ENCODE measurements at places on chromosomes 6 and 20.

DNA sequence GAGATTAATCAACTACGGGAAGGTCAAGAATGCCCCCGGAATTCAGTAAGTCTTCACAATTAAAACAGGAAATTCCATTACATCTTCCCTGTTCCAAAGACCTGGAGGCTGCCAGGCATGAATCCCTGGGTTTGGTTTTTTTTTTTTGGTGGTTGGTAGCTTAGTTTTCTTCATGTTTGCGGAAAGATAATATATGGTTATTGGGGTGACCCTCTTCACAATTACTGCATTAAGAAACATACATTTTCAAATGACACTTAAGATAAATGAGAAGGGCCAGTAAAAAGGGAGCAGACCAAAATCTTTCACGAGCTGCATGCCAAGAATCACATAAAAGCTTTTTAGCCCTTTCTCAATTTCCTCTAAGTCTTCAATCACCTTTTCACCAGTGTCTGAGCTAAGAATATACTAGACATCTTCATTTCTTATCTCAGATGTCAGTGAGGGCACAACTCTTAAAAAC is 64.0 kb downstream of the KIF13A start:
- no peak for DNase-seq

DNA sequence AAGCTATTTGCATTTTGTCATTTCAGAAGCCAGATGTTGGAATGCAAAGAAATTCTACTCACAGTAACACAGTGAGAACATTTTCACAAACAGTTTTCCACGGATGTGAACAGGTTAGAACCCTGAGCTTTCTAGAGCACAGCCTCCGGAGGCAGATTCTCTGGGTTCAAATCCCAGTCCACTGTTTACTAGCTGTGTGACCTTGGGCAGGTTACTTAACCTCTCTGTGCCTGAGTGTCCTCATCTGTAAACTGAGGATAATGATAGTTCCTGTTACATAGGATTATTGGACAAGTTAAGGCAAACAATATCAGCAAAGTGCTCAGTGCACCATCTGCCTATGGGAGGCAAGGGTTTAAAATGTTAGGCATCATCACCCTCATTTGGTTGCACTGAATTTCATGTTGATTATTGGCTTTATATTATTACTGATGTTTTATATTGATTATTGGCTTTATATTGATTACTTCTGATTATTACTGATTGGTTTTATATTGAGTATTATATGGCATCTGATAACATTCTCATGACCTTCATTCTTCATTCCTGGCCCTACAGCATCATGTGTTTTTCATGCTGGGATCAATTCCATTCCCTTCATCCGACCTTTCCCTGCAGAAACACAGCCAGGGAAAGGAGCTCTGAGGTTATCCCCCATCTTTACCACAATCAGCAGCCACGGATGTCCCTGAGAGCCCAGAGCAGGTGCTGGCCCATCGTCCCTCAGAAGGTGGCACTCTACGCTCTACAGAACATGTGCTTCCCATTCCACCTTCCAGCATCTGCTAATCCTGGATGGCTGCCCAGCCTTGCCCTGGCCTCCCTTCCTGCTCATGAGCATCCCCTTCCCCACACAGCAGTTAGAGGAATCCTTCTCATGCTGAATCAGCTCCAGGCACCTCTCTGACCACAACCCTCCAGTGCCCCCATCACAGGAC is 283.1 kb downstream of the PREX1 start:
- DNase-seq: no peak

DNA sequence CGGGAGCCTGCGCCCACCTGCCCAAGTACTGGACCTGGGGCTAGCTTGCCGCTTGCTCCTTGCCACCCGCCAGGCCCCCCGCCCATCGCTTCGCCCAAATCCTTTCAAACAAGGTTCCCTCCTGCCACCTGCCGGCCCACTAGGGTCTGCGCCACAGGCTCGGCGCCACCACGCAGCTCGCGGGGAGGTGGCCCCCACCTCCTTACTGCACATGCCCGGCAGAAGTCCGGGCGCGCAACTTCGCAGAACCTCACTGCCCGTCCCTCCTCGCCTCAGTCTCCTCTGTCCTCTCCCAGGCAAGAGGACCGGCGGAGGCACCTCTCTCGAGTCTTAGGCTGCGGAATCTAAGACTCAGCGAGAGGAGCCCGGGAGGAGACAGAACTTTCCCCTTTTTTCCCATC is 11.2 kb downstream of the GNAS-AS1 start:
- no peak for DNase-seq

DNA sequence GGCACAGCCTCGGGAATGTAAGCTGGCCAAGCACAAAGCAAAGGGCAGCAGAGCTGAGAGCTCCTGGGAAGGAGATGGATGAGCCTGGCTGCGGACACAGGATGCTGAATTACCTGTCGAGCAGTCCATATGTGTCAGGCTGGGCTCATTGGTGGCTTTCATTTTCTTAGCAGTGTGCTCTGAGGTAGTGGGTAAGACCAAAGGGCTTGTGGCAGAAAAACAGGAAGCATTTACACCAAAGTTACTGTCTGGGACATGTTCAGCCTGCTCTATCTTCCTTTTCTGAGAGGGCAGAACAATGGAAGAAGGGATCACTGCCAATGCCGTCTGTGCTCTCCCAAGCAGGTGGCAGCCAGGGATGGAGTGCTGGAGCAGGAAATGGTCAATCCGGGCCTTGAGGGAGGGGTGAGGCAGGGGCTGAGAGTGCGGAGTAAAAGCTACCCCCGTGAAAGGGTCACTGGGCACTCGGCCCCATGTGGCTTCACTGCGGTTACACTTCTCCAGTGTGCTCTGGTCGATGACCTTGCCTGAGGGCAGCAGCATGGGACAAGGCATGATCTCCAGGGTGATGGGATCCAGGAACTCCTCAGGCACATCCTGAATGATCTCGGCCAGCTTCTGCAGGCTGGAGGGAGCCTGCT is 36.9 kb upstream of the AVP start:
- no peak for DNase-seq

GRCh38 chr6:26602262-26602661 is 5.5 kb downstream of the ABT1 start:
- DNase-seq: no peak

GRCh38 chr6:39700362-39700761 is 24.8 kb downstream of the KIF6 start:
- DNase-seq: no peak

DNA sequence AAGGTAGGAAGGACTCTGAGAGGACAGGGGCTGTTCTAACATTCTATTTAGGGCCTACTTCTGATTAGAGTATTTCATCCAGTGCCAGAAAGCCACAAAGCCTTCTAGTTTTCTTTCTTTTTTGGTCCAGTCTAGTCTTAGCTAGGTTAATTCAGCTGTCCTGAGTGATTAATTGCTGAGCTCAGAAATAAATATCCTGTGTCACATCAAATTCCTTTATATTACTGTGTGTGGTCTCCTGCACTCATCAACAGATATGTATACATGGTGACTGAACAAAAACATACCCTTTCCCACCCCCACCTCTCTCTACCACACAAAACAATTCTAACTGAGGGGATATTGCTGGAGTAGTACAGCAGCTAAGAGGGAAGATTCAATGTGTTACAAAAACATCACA is 601.5 kb upstream of the NRSN1 start:
- DNase-seq: no peak

DNA sequence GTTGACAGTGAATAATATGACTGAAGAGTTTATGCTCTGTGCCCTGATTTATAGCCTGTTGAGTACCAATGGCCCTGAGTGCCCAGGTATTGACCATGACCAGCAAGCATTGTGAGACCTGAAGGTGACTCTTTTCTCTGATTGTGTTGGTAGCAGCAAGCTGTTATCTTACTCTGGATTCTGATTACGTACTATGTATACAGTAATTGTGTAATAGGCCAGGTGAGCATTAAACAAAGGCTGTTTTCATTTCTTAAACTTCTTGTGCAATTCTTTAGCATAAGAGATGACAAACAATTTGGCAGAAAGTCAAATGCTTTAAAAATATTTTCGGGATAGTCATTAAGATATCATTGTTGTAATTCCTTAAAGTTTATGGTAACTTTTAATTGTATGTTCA is 111.7 kb upstream of the PTPRK start:
- no peak for DNase-seq

- no peak for DNase-seq
These were observed 36.7 kb upstream of the PTPRK start for GRCh38 chr6:128557081-128557480.

GRCh38 chr20:20276811-20277530 is 90.9 kb upstream of the INSM1 start:
- DNase-seq: no peak

GRCh38 chr6:130518588-130518987 is 152.8 kb downstream of the TMEM200A start:
- DNase-seq: no peak

- DNase-seq: no peak
These were observed 23.5 kb downstream of the TM9SF4 start for GRCh38 chr20:32132911-32133549.

GRCh38 chr6:111724039-111724438 is 118.4 kb upstream of the TRAF3IP2 start:
- DNase-seq: no peak

DNA sequence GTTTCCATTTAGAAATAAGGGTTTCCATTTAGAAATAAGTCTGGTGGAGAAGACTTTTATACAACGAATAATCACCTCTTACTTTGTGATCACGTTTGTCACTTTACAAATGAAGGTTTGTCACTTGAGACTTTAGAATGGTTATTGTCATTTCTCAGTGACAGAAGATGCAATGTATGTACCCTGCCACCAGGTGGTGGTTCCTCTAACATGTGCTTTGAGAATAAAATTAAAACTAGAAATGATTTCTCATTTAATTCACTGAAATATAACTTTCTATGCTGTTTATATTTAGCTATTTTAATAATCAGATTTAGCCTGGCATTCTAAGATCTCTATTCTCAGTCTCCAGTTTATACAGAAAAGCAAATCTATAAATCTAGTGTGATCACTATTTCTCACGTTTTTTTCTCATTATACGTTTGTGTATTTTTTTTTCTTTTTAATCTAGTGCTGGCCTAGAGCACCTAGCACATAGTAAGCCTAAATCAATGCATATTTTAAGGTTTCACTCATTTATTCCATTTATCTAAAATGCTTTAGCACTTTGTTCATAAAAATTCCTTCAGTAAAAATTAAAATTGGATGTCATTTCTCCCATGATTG is 57.4 kb upstream of the TFAP2D start:
- no peak for DNase-seq

DNA sequence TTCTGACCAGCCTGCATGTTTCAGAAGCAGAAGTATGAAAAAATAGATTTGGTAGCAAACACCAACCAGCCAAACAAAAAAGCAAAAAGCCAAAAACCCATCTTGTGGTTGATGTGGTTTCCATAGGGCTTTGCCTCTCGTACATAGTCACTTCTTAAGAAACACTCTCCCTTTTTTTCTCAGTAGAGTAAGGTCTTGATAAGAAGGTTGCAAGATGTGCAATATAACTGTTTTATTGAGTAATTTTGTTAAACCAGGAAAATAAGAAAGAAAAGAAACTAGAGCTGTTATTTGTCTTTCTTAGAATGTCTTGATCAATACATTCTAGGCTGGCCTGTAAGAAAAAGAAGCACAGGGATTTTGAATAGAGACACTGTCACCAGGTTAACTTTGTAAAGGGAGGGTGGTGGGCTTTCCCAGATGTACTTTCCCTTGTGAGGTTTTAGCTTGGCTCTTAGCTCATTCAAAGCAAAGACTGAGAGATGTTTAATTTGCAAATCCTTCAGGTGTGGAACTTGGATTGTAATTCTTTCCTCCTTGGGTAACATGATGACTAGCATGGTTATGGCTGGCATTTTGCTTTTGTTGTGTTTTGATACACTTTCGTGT is 49.7 kb downstream of the AKAP12 start:
- DNase-seq: no peak
